Activated naive CD4-positive, alpha-beta T cell treated with anti-CD3 and anti-CD28 coated beads, Interleukin-2, amount 50 U/mL, for 72 hours (primary cell): ENCODE measurements at places on chromosomes 2 and 18. TPM values are rescaled to one million over a fixed set of nuclear protein-coding genes. Genes with fewer than 3 reads are reported as not detected.

GRCh38 chr2:25401307-25402026 lies 59.7 kb upstream of the DNMT3A start:
- no peak for DNase-seq

DNA sequence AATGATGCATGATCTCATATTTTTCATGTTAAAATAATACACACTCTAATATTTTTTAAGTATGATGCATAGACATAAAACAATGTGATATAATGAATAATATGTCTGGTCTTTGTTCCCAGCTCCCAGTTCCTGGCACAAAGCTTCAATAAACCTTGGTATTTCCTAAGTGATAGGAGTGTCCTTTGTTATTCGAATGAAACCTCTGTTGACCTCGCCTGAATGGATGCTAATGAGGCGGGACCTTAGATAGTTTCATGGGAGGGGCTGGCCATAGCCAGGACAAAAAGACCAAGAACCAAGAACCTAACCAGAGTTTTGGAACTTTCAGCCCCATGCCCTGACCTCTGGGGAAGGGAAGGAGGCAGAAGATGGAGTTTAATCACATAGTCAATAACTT lies 257.7 kb upstream of the COPS8 start:
- no peak for DNase-seq

CCDC74A gene
- total RNA-seq = 7.1 TPM

- no peak for DNase-seq
These were observed 62.1 kb downstream of the MEX3C start for GRCh38 chr18:51135364-51135763.

DNA sequence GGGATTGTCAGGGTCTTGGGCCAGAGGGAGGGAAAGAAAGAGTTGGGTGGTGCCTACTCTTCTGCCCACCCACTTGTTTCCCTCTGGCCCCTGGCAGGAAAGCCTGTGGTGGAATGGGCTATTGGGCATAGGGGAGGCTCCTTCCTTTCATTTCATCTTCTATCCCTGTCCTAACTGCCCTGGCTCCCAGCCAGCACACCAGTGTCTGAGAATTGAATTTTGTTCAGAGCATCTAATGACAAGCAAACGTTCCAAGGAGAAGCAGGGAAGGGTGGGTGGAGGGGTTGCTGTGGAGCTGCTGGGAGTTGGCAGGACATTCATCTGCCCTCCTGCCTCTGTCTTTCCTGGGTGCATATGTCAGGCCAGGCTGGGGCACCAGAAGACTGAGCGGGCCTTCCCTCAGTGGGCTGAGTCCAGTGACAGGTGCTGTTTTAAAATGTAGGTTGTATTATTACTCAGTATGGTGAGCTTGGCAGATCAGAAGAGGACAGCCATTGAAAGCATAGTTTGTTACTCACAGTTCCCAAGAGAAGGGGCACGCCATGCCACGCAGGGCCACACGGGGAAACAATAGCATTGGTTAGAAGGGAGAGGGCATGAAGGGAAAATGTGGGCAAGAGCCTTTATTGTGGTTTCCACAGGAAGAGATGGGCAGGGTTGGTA lies 171.9 kb downstream of the ACOXL start:
- DNase-seq = no peak

DNA sequence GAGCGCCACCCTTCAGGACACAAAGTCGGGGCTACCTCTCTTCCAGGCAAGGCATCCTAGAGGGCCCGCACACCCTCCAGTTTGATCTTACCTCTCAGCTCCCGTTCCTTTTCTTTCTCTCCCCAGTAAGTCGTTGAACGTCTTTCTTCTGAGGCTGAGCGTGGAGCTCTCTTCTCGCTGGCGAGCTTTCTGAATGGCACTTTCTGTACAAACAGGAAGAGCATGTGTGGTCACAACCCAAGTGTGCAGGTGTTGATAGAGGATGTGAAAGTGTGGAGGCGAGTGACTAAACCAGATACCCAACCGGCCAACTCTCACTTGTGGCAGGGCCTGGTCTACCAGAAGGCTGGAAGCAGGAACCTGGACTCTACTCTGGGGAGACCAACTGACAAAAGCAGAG lies at the start of gene AFF3:
Gene AFF3, minus strand, starts transcription at position 198 of the 400 bp plus-strand sequence. CDS start 38,136 bp downstream, outside the sequence.
- DNase-seq = peak; percentile 81

C1QL2 gene
- not detected for total RNA-seq

BUB1 gene
- total RNA-seq = 143 TPM

DNA sequence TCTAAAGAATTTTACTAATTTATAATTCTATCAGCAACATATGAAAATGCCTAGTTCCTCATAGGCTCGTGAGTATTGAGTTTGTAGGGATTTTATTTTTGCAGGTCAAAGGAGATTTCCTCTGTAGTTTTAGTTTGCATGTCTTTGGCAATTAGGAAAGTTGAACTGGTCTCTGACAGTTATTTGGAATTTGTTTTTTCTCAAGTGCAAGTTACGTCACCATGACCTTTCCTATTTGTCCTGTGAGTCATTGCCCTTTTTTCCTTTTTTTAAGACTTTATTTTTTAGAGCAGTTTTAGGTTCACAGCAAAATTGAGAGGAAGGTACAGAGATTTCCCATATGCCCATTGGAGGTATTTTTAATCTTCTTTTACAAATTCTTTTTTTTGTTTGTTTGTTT lies 29.0 kb downstream of the RAMP1 start:
- no peak for DNase-seq

GRCh38 chr2:84778911-84779690 lies 101.8 kb downstream of the TRABD2A start:
- no peak for DNase-seq

NBEAL1 gene
- total RNA-seq = 15.6 TPM

ZSWIM2 gene
- not detected for total RNA-seq

DNA sequence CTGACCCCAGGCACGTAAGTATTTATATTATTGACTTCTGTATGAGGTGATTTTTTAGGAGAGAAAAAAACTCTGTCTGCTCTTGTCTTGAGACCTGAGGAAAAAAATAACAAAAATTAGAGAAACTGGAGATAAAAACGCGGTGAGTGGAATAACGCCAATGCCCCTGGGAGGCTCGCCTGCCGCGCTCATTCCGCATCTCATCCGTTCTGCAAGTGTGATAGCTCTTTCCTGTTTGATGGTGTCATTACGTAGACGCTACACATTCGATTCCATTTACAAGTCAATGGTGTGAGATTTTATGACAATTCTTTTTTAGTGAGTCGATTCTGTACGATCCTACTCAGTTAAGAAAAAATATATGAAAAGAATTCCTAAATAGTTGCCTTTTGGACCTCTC lies 194.3 kb upstream of the SMIM21 start:
- no peak for DNase-seq

GRCh38 chr2:128835342-128835855 lies 516.7 kb upstream of the HS6ST1 start:
- no peak for DNase-seq

ADD2 gene
- total RNA-seq = 76.0 TPM

DNA sequence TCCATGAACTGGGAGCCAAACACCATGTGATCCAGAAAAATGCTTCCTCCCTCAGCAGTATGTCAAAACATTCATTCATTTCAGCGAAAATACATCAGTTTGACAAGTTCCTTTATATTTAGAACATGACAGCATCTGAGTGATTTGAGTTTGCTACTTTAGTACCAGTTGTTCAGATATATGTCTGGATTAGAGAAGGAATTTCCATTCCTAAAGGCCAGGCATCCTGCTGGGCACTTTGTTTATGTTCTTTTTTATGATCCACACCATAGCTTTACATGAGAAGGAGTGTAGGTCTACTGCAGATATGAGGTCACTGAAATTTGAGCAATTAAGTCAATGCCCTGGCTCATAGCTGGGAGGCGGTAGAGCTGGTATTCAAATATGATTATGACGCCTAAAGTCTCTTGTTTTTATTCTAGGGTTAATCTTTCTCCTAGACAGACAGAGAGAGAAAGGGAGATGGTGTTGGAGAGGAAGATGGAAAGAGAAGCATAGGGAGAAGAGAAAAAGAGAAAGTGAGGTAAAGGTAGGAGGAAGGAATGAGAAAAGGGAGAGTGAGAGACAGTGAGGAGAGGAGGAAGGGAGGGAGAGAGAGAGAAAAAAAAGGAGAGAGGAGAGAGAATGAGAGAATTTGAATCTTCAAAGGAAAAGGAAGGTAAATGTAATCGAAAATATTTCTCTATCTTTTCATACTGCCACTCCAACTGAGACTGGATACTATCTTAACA lies 839.5 kb upstream of the FANCL start:
- no peak for DNase-seq

DNA sequence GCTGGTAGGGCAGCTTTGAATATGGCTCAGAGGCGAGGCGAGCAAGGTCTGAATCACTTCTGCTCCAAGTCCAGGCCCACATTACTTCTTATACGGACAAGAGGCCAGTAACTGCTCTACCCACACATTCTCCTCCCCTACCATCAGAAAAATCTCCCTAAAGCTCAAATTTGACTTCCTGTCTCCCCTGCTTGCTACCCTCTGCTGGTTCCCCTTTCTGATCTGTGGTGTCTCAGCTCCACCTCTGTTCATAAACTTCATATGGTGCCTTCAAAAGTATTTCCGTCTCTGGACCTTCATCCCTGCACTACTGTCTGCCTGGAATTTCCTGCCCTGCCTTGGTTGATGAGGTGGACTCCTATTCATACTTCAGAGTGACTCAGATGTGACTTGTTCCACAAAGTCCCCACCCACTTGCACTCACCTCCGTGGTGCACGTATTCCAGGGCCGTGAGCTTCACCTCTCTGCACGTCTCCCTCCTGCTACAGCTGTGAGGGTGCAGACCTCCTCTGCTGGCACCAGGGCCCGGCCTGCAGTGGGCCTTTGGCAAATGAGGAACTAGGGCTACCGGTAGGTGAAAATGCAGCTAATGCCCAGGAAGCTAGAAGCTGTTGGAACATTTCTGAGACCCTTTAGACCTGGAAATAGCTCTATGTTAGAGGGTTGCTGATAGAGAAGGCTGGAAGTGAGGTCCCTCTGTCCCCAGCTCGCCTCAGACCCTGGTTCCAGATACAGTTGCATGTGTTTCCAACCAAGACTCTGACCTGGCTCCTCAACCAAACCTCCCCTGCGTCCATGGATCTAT lies 24.6 kb upstream of the KCMF1 start:
- peak; percentile 66 for DNase-seq

GRCh38 chr2:201696151-201696659 lies 2.2 kb downstream of the MPP4 start:
- no peak for DNase-seq

GRCh38 chr2:200687922-200688920 lies 102.4 kb downstream of the AOX1 start:
- no peak for DNase-seq

GAD1 gene
- 1.9 TPM for total RNA-seq

- no peak for DNase-seq
These were observed 279.5 kb downstream of the AGAP1 start for GRCh38 chr2:235773188-235773928.

DNA sequence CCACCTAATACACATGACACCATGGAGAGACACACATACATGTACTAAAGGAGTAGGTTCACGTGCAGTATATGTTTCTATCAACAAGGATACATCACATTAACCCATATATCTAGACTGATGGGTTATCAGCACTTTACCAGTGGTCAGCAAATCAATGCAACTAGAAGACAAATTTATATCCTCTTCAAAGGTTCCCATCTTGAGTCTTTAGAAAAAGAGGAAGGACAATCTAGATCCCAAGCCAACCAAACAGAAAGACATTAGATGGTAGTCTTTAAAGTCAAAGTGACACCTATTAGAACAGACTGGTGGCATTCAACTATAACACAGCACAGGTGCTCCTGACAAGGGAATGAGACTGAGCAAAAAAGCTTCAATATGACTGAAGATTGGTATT lies 13.8 kb upstream of the SERTAD2 start:
- no peak for DNase-seq

GRCh38 chr18:12479536-12479935 lies 71.8 kb downstream of the PRELID3A start:
- no peak for DNase-seq

GRCh38 chr18:52367953-52368742 lies 28.2 kb downstream of the DCC start:
- no peak for DNase-seq

GRCh38 chr2:134225841-134226240 lies 28.0 kb upstream of the MGAT5 start:
- no peak for DNase-seq

- DNase-seq = no peak
These were observed 1.7 kb downstream of the TRIP12 start for GRCh38 chr2:229920011-229920641.

DNA sequence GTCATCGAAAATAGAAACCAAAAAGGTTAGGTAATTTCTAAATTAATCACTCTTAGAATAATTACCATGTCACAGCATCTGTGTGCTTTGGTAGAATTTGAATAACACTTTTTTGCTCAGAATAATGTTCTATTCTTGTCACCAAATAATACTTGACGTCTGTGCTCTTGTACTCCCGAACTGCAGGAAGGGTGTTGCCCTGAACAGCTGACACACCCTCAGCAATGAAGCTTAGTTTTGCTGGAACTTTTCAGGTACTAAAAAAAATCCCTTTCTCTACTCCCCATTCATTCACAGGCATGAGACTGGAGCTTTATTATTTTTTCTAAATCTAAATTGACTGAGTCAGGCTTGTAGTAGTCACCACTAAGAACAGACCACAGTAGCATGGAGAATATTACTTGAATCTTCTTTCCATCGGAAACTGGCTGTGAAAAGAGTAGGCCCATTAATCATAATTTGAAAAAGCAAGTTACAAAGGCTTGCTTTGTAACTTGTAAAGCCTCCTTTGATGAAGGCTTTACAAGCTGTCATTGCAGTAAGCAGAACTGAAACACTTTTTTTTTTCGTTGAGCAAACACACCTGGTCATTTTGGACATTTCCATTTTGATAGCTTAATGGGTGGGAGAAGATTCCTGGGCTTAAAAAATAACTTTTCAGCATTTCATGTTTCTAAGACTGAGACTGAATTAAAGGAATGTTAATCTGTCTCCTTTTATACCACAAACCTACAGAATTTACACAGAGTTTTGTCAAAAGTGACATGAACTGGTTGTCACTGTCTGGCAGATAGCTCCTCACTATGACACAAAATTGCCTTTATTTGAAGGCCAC lies 70.3 kb upstream of the PELI1 start:
- peak; percentile 34 for DNase-seq
